ENCODE measurements at places on chromosomes 6 and 20.

DNA sequence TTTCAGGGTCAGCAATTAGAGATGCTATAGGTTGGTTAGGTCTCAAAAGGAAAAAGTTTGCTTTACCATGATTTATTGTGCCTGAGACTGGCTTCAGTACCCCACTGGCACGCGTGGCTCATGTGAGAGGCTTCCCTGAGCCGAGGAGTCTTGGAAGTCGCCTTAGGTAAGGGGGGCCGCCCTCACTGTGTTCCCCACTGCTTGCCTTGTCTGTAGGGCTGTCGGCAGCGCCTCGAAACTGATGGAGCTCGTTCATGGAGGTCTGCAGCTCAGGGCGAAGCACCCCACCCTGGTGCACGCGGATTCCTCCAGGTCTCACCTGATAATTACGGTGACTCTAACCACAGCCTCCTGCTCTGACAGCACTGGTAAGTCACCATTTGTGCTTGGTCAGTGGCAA lies 39.2 kb downstream of the FRMD1 start:
- no peak for DNase-seq

DNA sequence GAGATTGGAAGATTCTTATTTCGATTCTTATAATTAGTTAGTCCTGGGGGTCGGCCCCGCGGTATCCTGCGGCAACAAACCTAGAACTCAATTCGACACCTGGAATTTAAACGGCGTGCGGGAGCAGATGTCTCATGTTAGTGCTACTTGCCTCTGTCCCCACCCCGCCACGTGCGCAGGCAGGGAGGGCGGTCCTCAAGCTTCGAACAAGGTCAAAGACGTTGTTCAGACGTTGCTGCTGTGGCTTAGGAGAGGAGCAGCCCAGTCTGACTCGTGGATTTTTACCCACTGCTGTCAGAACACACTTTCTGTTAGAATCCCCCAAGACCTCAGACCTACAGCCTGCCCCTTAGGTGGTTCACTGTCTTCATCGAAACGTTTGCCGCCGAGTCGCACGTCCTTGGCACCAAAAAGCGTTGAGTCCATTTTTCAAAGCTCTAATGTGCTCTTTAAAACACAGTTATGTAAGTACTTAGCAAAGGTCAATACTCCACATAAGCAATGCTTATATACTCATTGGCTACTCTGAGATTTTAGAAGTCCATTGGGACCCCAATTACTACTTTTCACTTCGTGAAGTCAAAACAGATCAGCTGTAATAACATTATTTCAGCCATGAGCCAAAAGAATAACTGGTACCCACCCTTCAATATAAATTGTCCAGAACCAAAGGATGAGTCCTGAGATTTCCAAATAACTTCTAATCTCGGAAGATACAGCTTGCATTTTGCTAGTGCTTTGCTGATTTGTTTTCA lies 2.7 kb upstream of the C6orf62 start:
- no peak for DNase-seq

DNA sequence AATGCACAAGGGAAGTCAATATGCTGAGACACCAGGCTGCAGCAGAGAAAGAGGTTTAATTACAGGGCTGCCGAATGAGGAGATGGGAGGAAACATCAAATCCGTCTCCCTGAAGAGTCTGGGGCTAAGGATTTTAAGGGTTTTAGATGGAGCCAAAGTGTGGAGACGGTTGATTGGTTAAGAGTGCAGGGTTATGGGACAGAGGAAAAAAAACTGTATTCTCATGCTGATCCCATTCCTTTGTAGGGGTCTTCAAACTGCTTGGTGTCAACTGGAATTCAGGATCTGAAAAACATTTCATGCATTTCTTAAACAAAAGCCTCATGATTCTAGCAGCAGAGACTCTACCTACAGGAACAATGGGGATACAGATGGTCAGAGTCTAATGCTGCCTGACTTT lies 96.1 kb upstream of the SYNDIG1 start:
- no peak for DNase-seq

GRCh38 chr6:42507195-42507594 lies 55.5 kb upstream of the TRERF1 start:
- DNase-seq, result no peak

GRCh38 chr20:48679599-48679998 lies 148.2 kb downstream of the PREX1 start:
- no peak for DNase-seq

- no peak for DNase-seq
Observed at GRCh38 chr6:148392671-148393070, 50.0 kb downstream of the SASH1 start.

DNA sequence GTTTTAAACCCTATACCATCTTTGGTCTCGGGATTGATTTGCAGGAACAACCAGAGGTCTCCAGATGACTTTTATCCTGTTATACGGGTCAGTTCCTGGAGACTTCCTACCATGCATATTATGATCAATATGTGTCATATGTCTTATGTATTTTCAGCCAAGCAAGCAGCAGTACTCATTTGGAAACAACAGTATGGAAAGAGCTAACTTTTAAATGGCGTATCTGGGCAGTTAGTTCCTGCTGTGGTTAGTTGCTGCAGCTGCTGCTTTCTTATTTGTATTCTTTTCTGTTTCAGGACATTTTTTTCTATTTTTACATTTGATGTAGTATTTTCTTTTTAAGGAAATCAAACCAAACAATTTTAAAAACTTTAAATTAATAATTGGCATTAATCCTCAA lies 207.5 kb downstream of the MANEA start:
- DNase-seq, result no peak

GRCh38 chr6:116536216-116536621 lies 9.3 kb downstream of the TRAPPC3L start:
- no peak for DNase-seq

Data from stimulated activated CD8-positive, alpha-beta memory T cell treated with anti-CD3 and anti-CD28 coated beads, Interleukin-15, amount 100 ng/mL, for 4 hours (primary cell).